Activated CD4-positive, alpha-beta T cell treated with anti-CD3 and anti-CD28 coated beads, Interleukin-2, Interleukin-6, amounts not matched to agents 100 ng/mL and 50 ng/mL, durations not matched to agents 16 hours and 8 hours (primary cell): ENCODE measurements at places on chromosomes 3 and 15.

DNA sequence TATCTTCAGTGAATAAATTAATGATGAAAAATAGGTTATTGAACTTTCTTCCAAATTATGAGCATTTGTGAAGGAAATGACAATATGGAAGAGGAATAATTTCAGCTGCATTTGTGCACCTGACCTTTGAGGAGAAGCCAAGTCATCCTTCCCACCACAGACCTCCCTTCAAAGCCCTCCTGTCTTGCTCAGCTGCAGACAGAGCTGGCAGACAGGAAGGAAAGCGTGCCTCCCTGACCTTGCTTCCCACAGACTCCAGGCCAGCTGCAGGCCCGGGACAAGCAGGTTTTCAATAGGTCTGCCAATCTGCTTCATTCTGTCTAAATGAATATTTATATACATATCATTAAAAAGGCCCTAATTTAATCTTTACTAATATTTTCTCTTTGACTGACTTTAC is 152.9 kb upstream of the RBMS3 start:
- no peak for DNase-seq

GRCh38 chr3:146139586-146140110 is 21.3 kb downstream of the PLOD2 start:
- DNase-seq = no peak

DNA sequence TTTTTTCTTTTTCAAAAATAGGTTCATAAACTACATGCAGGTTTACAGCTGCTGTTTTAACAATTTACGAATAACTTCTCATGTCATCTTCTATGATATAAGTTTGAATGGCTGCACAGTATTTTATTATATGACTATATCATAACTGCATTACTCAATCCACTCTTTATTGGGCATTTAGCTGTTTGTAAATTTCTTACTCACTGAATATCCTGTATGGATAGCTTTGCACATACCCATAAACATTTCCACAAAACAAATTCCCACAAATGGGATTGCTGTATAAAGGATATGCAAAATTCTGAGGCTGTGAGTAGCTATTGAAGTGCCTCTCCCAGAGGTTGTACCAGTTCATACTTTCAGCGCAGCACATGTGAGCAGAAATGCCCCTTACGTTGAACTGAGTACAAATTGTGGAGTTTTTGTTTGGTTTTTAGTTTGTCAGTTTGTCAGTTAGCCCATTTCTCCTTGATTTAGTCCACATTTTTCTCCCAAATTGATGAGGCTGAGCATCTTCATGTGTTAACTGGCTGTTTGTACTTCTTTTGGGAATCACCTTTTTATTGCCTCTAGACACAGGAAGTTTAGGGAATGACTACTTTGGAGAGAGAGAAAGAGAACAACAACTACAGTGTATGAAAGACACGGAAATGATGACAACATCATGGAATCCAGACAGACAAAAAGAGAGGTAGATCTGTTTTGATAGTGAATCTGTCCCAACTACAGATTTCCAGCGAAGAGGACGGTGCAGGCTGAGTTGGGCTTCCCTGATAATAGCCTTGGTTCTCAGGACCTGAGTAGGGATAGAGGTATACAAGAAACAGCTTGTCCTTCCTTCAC is 24.8 kb downstream of the TTC23 start:
- no peak for DNase-seq

GRCh38 chr15:38846346-38846745 is 281.7 kb upstream of the RASGRP1 start:
- no peak for DNase-seq

GRCh38 chr3:77460326-77460725 is 420.4 kb downstream of the ROBO2 start:
- no peak for DNase-seq

DNA sequence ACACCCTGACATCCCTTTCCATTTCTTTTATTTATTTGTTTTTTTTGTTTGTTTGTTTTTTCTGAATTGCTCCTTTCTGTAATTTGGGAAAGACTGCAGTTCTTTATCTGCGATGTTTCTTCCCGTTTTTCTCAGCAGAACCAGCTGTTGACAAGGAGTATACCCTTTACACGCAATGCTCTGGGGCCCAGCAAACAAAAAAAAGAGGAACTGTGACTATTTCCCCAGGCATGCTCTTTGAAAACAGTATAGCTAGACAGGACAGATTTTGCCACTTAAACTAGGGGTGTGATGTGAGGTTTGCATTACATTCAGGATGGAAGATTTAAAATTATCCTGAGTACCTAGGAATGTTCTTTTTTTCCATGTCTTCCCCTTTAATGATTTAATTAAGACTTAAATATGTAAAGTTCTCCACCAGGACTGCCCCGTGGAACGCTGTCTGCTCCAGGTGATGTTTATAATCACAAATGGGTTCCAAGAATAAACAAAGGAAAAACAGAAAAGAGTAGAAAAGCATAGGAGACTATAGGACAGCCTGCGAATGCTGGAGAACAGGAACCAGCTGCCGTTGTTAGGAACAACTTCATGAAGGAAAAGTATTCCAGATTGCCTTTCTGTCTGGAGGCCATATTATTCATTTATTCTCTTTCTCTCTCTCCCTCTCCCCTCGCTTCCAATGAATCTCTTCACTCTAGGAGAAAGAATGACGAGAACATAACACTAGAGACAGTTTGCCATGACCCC is 43.3 kb downstream of the TGFBR2 start:
- no peak for DNase-seq

DNA sequence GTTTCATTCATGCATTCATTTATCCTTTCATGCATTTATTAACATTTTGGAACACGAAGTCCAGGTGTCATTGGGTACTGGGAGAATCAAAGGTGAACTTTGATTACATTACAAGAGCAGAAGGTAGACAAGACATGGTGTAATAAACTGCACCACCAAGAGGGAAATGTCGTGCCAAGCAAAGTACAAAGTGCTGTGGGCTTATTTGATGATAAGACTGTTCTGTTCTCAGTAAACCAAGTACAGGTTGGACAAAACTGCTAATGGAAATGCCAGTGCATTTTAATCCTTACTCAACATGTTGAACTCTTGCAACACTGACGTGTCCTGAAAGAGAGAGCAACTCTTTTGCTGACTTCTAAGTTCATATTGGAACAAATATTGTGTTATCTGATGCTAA is 69.4 kb downstream of the MME start:
- DNase-seq = no peak

GRCh38 chr3:128275316-128276145 is 122.2 kb downstream of the EEFSEC start:
- DNase-seq = no peak

DNA sequence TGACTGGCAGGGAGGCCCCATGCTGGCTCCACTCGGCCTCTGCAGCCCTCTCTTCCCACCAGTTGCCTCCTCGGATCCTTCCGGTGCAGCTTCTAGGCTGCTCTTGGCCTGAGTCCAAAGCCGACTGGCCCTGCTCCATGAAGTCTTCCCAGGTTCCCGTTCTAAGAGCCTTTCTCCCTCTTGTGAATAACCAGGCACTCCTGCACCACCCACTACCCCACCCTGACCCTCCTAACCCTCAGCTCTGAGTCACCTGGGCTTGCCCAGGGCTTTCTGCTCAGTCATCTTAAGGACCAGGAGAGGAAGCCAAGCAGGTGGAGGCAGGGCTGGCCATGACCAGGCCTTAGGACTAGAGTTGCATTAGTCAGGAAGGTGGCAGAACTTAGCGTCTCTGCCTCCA is 28.1 kb upstream of the CNBP start:
- no peak for DNase-seq

- peak; percentile 50 for DNase-seq
These were observed 692 bp downstream of the SCAANT1 start for GRCh38 chr3:63911509-63911872.

DNA sequence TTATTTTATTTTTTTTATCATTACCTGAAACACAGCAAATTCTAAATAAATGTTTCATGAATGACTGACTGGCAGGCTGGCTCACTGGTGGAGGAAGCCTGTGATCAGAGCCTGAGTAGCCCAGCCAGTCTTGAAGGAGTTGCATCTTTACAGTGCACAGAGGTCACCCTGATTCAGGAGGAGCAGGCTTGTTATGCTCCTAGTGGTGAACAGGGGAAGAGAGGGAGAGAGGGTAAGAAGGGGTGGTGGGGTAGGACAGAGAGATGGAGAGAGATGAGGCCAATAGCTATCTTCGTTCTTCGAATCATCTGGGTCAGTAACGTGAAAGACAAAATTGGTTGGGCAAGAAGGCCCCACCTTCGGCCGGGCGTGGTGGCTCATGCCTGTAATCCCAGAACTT is 202.6 kb upstream of the MCTP2 start:
- no peak for DNase-seq

DNA sequence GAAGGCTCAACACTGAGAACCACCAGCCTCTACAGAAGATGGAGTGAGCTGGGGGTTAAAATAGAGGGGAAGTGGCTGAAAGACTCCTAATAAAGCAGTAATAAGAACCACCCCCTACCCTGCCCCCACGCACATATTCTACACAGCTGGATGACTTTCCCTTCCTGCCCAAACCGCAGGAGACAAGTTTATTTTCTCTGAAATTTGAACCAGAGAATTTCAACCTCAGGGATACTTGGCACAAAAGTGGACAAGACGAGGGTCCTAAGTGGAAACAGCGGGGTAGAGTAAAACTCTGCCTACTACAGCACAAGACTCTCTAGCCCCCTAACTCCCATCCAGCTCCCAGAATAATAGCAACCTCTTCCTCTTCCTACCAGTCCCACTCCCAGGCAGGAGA is 28.4 kb downstream of the USF3 start:
- DNase-seq = no peak

- no peak for DNase-seq
These were observed 91.0 kb upstream of the TPRG1 start for GRCh38 chr3:189080745-189081144.

- no peak for DNase-seq
These were observed 12.9 kb downstream of the PGBD4 start for GRCh38 chr15:34114739-34115138.

DNA sequence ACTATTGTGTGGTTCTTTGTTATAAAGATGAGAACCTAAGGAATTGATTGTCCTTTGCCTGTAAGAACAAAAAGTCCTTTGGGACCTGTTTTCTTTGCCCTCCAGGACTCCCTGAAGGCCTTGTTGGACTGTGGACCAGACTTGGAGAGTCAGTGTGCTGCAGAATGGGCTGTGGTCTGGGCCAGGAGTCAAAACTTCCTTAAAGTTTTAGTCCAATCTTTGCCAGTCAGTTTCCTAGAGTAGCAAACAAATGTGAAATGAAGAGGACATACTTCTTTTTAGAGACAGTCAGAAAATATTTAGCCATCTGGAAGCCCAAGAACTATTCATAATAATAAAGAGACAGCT is 45.4 kb downstream of the PDE8A start:
- no peak for DNase-seq

GRCh38 chr15:29535952-29536351 is 266.3 kb upstream of the NSMCE3 start:
- DNase-seq = no peak

DNA sequence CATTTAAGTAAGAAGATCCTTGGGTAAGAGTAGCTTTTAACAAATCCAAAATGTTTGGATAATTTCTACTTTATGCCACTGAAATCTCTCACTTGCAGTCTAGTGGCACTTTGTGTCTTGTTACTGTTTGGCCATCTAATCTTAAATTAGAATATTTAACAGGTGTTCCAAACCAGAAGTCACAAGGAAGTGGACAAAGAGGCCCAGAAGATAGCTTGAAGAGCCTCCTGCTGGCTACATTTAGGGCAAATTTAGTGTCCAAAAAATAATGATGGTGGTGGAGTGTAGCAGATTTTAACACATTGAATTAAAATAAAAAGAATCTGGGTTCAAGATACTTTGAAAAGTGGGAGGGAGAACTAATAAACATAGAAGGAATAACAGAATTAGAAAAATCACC is 172.2 kb downstream of the GHSR start:
- DNase-seq = no peak

GRCh38 chr15:63473999-63474809 is 30.2 kb upstream of the USP3 start:
- peak; percentile 49 for DNase-seq

DNA sequence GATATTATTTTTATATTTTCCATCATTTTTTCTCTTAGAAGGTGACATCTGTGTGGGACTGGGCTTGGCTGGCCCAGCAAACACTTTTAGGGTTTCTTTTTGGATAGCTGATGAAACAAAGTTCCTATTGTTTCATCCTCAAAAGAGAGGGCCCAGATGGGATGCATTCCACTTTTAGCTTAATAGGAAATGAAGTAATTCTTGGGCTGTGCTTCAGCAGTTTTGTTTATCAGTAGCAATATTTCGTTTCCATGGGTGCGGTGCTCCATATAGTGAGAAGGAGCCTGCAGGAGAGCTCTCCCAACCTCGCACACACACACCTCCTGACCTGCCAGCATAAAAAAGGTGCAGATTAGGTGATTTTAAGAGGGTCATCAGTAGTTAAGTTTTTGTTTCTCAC is 147.5 kb downstream of the AKAP13 start:
- DNase-seq = no peak

DNA sequence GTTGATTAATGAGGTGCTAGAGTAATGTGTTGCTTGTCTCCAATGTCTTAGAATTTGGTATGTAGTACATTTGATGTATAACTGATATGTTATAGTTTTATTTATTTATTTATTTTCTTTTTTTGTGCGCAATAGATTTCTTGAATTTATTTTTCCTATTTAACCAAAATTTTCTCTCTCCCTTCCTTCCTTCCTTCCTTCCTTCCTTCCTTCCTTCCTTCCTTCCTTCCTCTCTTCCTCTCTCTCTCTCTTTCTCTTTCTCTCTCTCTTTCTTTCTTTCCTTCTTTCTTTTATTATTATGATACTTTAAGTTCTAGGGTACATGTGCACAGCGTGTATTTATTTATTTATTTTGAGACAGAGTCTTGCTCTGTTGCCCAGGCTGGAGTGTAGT is 256.2 kb upstream of the TBL1XR1 start:
- DNase-seq = no peak

- DNase-seq = peak; percentile 51
These were observed 65.7 kb downstream of the TMCC1 start for GRCh38 chr3:129827765-129828164.
